ENCODE measurements at places on chromosomes 16 and 17.

GRCh38 chr16:27387724-27388123 lies 14.2 kb upstream of the IL21R start:
- no peak for DNase-seq

DNA sequence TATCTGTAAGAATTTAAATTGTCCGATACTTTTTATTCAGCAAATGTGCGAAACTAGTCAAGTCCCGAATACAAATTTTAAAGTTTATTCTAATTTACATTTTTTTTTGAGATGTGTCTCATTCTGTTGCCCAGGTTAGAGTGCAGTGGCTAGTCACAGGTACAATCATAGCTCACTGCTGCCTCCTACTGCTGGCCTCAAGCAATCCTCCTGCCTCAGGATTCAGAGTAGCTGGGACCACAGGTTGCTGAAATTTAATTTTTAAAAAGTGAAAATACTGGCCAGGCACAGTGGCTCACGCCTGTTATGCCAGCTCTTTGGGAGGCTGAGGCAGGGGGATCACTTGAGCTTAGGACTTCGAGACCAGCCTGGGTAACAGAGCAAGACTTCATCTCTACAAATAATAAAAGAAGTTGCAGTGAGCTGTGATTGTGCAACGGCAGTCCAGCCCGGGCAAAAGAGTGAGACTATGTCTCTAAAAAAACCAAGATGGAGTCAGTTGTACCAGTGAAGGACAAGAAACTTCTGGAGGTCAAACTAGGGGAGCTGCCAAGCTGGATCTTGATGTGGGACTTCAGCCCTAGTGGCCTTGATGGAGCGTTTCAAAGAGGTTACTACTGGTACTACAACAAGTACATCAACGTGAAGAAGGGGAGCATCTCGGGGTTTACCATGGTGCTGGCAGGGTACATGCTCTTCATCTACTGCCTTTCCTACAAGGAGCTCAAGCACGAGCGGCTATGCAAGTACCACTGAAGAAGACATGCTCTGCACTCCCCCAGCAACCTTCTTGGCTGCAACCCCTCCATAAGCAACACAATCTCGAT lies 5.6 kb downstream of the POLG2 start:
- DNase-seq, result no peak

- no peak for DNase-seq
Measured at GRCh38 chr17:76274112-76274956, 9.2 kb downstream of the UBALD2 start.

DNA sequence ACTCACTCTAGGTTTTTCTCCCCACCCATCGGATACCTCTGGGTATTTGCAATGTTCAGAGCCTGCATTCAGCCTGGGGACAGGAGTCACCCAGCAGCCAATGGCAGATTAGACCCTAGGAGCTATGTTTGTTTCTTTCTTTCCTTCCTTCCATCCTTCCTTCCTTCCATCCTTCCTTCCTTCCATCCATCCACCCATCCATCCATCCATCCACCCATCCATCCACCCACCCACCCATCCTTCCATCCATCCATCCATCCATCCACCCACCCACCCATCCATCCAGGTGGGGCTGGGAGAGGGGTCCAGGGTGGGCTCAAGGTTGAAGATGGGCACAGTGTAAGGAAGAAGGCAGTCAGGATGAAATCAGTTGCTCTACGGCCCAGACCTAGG lies 39.9 kb downstream of the TIMM22 start:
- no peak for DNase-seq

DNA sequence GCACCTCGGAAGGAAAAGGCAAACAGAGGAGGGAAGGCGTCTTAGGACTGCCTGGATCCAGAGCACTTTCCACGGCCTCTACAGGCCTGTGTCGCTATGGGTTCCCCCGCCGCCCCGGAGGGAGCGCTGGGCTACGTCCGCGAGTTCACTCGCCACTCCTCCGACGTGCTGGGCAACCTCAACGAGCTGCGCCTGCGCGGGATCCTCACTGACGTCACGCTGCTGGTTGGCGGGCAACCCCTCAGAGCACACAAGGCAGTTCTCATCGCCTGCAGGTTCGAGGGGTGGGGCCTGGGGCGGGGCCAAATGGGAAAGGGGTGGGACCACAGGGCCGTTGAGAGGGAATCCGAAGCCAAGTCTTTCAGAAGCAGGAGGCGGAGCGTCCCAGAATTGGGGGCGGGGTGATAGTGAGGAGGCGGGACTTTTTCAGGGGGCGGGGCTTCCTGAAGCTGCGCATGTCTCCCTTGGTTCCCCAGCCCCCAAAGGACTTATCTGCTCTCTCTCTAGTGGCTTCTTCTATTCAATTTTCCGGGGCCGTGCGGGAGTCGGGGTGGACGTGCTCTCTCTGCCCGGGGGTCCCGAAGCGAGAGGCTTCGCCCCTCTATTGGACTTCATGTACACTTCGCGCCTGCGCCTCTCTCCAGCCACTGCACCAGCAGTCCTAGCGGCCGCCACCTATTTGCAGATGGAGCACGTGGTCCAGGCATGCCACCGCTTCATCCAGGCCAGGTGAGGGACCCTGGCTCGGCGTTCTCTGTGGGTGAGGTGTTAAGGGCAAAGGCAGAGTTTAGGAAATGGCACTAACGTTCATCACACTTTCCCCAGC lies 939 bp downstream of the BCL6B start:
- no peak for DNase-seq

GRCh38 chr16:47046726-47047523 lies 73.5 kb upstream of the DNAJA2 start:
- DNase-seq, result no peak

DNA sequence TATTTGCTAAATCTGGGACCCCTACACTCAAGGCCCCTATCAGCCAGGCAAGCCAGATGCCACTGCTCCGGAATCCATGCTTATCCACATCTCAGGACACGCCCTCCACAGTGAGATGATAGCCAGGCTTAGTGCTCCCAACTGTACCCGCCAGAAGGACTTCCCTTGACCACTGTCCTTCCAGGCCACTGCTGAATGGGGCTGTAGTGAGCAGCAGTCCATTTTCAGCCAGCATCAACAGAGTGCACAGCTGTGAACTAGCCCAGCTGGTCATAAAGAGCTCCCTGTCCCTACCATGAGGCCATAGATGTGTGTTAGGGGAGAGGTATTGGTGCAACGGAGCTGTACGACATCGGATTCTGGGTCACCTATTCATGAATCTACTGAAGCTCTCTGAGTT lies 13.0 kb upstream of the MED9 start:
- DNase-seq, result no peak

DNA sequence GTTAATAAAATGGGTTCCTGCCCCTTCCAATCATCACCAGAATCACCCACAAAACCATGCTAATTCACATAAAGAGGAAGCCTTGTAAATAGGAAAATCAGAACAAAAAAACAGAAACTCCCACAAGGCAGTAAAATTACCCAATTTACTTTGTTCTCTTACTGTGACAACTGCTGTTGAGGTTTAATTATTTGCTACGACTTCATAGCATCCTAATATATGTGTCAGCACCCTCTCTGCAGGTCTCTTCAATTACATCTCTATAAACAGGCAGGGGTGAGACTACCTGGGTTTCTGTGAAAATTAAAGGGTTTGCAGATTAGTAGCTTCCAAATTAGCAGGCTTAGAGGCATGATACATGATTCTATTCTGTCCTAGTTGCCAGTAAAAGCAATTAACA lies 2.7 kb downstream of the WDR59 start:
- no peak for DNase-seq

GRCh38 chr17:44956998-44957981 lies 9.7 kb upstream of the KIF18B start:
- no peak for DNase-seq

GRCh38 chr16:68902969-68903345 lies 59.6 kb downstream of the TANGO6 start:
- no peak for DNase-seq

DNA sequence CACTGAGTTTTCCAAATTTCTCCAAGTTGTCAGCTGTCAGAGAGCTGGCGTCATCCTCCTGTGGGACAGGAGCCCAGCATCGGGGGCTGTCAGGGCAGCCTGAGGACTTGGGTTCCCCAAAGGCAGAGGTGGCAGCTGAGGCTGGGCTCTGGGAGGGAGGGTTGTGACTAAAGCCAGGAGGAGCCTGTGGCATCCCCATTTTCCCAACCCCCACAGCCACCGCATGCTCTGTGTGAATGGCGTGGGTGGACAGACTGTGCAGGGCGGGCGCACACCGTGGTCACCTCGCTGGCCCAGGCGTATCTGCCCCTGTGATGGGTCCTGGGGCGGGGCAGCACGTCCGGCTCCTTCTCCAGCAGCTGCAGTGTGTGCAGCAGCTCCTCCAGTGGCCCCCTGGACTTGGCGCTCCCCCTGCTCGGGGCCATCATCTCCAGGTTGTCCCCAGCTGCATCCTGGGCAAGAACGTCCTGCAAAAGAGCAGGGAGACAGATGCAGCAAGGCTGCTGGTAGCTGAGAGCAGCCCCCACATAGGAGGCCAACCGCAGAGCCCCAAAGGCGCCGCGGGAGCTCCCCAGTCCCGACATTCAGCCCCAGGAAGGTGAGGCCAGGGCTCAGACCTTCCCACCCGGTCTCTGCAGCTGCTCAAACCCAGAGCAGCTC lies 24.8 kb downstream of the CEP131 start:
- DNase-seq, result no peak

DNA sequence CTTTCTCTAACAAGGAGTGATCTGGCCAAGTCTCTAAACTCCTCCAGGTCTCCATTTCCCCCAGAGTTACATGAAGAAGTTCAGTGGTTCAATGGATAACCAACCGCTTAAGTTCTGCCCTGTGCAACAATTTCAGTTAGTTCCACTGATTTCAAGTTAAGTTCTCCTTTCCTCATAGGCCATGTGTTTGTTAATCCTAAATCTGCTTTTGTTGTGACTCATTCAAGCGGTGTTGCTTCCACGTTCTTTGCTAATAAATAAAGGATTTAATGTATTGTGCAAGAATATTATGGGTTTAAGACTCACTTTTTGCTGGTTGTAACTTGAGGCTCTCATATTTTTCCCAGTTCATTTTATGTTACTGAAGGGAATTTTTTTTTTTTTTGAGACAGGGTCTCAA lies 36.3 kb downstream of the GNA13 start:
- DNase-seq, result peak; percentile 63

GRCh38 chr17:17372856-17373520 lies 69.8 kb downstream of the NT5M start:
- no peak for DNase-seq

DNA sequence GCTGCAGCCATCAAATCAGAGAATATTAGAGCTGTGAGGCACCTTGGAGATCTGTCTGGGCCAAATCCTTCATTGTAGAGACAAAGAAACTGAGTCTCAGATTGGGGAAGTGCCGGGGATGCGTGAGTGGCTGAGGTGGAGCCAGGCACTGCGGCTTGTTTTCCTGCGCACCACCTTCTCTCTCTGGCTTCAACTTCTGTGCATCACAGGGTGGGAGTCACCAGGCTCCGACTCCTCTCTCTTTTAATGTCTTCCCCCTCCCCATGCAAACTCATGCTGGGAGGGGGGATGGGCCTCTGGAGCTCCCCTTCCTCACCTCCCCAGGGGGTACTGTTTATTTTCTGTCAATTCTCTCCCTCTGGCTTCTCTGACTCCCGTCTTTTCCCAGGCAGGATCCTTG lies 8.7 kb upstream of the ETV4 start:
- no peak for DNase-seq

DNA sequence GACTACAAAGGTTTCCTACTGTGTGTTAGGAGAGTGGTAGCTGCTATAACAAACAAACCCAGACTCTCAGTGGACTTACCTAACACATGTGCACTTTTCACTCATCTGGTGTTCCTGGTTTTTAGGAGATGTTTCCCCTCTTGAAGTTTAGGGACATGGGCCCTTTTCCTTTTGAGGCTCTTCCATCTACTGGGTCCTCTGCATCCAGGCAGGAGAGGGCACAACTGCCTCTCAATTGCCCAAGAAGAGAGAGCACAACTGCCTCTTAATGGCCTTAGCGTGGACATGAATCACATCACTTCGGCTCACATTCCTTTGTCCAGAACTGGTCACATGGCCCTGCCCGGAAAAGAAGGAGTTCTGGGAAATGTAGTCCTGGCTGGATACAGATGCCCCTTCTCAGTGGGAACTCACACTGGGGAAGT lies 9.8 kb upstream of the TNRC6C start:
- no peak for DNase-seq

DNA sequence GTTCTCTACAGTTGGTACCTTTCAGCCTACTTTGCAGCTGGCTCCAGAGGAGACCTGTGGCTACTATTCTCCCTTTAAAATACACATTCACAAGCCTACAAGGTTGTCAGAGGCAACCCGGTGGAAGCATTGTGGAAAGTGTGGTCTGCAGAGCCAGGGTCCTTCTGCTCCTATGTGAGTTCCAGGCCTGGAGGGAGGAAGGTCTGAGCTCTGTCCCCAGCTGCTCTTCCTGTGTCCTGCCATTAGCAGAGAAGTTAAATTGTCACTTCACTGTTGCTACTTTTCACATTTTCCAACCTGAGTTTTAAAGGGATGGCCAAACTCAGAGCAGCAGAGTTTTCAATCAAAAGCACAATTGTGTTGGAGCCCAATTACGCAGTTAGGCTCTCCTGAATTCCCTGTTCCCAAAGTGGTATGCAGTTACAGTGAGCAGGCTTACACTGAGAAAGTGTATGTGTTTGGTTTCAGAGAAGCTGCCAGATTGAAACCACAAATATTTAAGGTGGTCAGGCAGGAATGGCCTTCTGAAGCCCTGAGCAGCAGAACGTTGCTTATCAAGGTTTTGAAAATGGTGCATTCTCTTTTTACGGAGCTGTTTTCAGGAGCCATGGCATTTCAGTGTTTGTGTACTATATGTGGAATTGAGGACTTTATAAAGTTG lies 25.0 kb downstream of the MAP3K3 start:
- DNase-seq, result no peak

- no peak for DNase-seq
Measured at GRCh38 chr17:81378941-81379511, 16.2 kb upstream of the BAHCC1 start.

DNA sequence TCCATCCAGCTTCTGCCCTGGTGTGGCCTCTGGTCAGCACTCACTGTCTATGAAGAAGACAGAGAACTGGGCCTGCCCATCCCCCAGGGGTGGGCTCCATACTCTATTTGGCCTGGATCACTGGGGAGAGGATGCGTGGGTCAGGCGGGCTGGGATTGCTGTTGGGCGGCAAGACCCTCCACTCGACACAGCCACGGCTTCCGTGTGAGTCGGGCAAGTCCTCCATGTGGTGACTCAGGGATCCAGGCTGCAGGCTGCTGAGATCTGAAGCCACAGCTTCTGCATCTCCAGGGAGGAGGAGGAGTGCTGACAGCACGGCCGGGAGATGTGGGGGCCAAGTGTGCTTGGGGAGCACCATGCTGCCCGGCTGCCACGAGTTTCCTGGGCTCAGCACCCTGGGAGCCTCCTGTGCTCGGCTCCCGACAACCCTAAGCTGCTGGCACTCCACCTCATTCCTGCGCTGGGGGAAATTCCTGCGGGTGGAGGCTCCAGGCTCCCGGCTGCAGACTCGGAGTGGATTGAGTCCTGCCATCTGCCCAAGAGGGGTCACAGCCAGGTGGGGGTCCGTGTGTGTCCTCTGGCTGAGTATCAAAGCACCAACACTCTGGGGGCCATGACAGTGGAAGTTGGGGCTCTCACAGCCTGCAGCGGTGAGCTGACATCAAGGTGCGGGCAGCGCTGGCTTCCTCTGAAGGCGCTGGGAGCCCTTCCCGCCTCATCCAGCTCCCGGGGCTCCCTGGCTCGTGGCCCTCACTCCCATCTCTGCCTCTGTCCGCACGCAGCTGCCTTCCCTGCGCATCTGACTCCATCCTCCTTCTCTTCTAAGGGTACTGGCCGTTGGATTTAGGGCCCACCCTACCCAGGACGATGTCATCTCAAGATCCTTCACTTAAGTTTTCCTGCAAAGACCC lies 24.4 kb upstream of the CBFA2T3 start:
- DNase-seq, result no peak
